ENCODE measurements at places on chromosomes 7 and 10.

DNA sequence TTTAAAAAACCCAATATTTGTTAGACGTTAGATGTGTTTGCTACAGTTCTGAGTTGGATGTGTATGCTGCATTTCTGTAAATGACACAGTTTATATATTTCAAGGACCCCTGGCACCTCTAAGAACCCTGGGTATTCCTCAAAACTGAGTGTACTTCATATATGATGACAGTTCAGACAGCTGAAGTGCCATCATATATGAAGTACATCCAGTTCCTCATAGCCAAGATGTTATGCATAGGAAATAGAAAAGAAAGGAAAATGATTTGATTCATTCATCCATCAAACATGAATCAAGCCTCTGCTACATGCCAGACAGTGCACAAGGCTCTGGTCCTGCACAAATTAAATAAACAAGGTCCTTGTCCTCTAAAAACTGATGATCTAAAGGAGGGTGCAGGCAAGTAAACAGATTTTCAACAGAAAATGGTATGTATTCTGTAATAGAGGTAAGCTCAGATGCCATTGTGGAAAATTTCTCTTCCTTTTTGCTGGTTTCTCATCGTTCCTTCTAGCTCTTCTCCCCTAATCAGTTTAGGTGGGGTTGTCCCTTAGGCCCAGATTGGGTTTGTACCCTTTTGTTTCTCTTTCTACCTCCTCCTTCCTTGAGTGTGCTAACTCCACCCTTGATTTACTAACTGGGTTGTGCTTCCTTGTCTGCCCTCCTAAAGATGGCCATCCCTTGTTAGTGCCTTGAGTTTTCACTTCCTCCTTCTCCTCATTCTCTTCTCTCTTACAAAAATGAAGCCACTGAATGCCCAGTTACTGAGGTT, 25.3 kb upstream of the SMIM30 start:
- no peak for DNase-seq

GRCh38 chr7:41624818-41625217, 78.1 kb downstream of the INHBA start:
- DNase-seq: no peak

DNA sequence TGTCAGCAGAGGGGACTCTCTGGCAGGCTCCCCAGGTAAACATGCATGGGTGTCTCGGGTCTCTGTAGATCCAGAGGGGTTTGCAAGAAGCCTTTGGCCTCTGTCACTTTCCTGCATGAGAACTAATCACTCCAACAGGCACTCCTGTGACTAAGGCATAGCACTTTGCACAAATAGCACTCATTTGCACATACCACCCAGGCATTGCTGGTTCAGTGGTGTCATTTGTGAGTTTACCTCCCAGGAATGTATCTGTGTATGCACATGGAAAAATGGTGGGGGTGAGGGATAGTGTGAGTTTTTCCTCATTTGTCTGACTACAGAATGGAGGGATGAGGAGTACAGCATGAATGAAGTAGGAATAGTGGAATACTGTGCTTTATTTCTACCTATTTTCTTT, 39.5 kb downstream of the CNNM1 start:
- DNase-seq: no peak

GRCh38 chr10:118332236-118332635, 9.9 kb downstream of the FAM204A start:
- no peak for DNase-seq

DNA sequence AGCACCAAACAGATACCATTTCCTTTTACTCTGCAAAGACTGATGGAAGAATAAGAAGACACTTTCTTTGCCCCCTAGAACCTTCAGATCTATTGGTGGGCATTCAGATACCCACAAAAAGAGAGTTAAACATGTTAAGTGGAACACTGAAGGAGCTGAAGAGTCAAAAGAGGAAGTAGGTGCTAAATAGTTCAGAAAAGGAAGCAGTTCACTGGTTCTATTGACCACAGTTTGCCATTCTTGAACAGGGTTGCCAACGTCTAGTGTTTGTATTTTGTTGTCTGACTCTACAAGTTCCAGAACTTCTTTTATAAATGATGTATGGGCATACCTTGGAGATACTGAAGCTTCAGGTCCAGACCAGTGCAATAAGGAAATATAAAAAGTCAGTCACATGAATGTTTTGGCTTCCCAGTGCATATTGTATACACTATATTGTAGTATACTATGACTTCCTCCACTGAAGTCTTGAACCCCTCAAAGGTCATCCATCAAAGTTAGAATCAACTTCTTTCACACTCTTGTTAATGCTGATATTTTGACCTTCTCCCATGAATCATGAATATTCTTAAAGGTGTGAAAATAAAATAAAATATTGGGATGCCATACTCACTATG, 47.5 kb upstream of the AGR3 start:
- no peak for DNase-seq

DNA sequence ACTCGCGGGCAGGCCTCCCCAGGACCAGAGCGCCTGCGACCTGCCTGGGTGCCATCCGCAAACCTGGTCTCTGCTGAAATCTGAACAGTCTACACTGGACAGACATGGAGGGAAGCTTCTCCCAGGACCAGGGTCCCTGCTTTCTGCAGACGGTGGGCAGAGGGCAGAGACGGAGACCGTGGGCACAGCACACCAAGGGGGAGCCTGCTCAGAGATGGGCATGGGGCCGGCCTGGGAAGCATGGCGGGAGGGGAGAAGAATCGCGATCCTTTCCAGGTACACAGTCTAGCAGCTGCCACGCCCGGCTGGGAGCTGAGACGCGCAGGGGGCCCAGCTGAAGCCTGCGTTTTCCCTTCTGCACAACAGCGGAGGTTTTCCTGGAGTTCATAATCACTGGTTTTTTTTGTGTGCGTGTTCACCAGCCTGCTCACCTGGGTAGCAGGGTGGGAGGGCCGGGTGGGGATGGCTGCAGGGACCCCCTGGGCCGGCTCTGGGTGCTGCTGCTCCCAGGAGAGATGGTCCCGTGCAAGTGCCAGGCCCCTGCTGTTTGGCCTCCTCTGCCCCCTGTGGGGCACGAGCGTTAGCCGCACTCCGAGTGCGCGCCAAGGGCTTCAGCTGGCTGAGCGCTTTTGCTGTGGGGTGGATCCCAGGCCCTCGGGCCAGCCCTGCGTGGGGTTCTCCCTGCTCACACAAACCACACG, 448.8 kb downstream of the DNAJB6 start:
- no peak for DNase-seq

All from stimulated activated CD8-positive, alpha-beta memory T cell treated with anti-CD3 and anti-CD28 coated beads, Interleukin-4, amount 100 ng/mL, for 24 hours (primary cell).